ENCODE measurements at places on chromosomes 16 and 17. TPM values are rescaled to one million over a fixed set of nuclear protein-coding genes. Genes with fewer than 3 reads are reported as not detected.

Gene HEATR9
- not detected for total RNA-seq

DNA sequence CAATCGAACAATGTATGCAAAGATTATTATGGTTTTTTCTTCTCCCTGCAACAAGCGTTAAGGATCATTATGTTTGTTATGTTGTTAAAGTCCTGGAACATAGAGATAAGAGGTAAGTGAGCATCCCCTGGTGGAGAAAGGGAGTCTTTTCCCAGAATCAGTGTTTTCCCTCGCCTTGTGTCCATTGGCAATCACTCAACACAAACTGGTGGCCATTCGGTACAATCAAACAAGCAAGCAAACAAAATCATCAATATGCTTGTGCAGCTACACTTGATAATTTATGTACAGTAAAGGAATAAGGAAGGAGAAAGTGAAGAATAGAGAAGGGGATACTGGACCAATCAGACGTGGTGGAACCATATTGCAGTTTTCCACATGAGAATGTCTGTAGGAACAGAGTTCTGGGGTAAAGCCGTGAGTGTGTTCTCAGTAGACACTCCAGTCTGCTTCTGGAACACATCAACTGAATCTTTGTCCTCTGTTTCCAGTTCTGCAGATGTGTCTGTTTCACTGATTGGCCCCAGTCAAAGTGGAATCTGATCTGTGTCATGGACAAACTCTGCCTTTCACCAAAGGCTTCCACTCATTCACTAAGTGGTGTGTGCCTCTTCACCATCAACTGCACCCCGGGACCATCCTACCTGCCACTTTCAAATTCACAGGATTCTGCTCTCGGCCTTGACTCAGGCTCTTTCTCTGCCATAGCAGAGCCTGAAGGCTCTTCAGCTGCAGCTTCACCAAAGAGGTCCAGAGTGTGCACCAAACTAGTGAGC is 169.5 kb downstream of the AHSP start:
- H3K4me1 ChIP-seq = peaks cover 5% of the 10 kb centered on the region
- no peaks in the 10 kb centered on the region for H3K27me3 ChIP-seq
- H3K27ac ChIP-seq = no peak overlapping the region
- peak; percentile 56 for DNase-seq

- peaks cover 8% of the 10 kb centered on the region for H3K4me1 ChIP-seq
- no peaks in the 10 kb centered on the region for H3K36me3 ChIP-seq
- DNase-seq = no peak
- H3K27me3 ChIP-seq = peaks cover 12% of the 10 kb centered on the region
- H3K27ac ChIP-seq = no peak overlapping the region
- H3K4me3 ChIP-seq = no peak overlapping the region
Measured at GRCh38 chr16:54140057-54140787, 146.4 kb downstream of the IRX3 start.

Gene KRT222
- total RNA-seq = not detected

Gene MYL4
- total RNA-seq = 1.6 TPM

Gene MAPT
- total RNA-seq = 2.7 TPM

DNA sequence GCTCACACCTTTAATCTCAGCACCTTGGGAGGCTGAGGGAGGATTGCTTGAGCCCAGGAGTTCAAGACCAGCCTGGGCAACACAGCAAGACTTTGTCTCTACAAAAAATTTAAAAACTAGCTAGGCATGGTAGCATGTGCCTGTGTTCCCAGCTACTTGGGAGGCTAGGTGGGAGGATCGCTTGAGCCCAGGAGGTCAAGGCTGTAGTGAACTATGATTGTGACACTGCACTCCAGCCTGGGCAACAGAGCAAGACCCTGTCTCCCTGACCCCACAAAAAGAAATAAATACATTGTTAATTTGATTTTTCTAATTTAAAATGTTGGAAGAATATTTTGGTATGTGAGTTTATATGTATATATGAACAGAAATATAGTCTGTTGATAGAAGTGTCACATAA is 22.4 kb upstream of the PHAF1 start:
- H3K27me3 ChIP-seq = no peaks in the 10 kb centered on the region
- DNase-seq = no peak
- H3K4me3 ChIP-seq = no peak overlapping the region
- no peak overlapping the region for H3K27ac ChIP-seq

- H3K27me3 ChIP-seq = no peaks in the 10 kb centered on the region
- no peaks in the 10 kb centered on the region for H3K36me3 ChIP-seq
- peak overlapping the region; percentile 82 for H3K4me3 ChIP-seq
- peaks cover 10% of the 10 kb centered on the region for H3K4me1 ChIP-seq
Measured at GRCh38 chr17:44386182-44386525, 3.3 kb downstream of the ITGA2B start.

DNA sequence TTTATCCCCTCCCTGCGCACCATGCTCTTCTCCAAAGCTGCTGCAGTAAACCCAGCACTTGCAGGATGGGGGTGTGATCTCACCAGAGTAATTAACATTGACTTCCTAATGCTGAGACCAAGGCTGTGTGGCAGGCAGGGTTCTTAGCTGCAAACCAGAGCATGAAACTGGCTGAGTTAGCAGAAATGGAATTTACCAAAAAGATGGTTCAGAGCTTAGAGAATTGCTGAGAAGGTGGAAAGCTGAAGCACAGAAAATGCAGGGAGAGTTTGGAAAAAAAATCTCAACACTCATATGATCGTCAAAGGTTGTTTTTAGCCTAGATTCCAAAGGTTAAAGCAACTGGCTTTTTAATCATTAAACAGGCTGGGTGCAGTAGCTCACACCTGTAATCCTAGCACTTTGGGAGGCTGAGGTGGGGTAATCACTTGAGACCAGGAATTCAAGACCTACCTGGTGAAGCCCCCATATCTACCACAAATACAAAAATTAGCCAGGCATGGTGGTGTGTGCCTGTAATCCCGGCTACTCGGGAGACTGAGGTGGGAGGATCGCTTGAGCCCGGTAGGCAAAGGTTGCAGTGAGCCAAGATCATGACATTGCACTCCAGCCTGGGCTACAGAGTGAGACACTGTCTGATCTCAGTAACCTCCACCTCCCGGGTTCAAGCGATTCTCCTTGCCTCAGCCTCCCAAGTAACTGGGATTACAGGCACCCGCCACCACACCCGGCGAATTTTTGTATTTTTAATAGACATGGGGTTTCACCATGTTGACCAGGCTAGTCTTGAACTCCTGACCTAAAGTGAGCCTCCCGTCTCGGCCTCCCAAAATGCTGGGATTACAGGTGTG is 6.0 kb upstream of the TXNDC11 start:
- H3K27me3 ChIP-seq = no peaks in the 10 kb centered on the region
- H3K4me3 ChIP-seq = no peak overlapping the region
- H3K27ac ChIP-seq = no peak overlapping the region
- H3K36me3 ChIP-seq = peaks cover 18% of the 10 kb centered on the region
- peaks cover 1% of the 10 kb centered on the region for H3K4me1 ChIP-seq

Gene PLCD3
- 35.1 TPM for total RNA-seq

GRCh38 chr17:81459224-81459623 is 53.4 kb downstream of the ACTG1 start:
- no peaks in the 10 kb centered on the region for H3K36me3 ChIP-seq
- H3K27ac ChIP-seq = no peak overlapping the region
- no peaks in the 10 kb centered on the region for H3K4me1 ChIP-seq
- no peaks in the 10 kb centered on the region for H3K27me3 ChIP-seq
- no peak overlapping the region for H3K4me3 ChIP-seq
- DNase-seq = no peak

Gene TLK2
- total RNA-seq = 40.5 TPM

Gene ITGA2B
- 3.1 TPM for total RNA-seq

DNA sequence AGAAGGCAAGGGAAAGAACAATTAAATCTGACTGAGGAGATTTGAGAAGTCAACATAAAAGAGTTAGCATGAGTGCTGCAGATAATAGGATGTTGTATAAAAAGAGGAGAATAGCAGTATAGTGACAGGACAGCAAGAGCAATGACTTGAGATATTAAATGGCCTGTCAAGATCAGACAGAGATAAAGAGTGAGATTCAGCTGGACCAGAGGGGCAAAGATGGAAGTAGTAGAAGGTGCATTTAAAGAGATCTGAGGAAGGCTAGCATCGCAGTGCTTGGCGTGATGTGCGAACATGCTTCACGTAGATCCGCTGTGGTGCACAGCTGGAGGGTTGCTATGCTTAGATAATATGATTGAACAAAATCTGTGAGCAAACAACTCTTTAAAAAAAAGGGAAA is 1422.6 kb upstream of the CDH8 start:
- DNase-seq = no peak
- H3K4me3 ChIP-seq = no peak overlapping the region
- H3K27me3 ChIP-seq = no peaks in the 10 kb centered on the region
- H3K27ac ChIP-seq = no peak overlapping the region
- H3K36me3 ChIP-seq = no peaks in the 10 kb centered on the region

Gene NFAT5
- total RNA-seq = 11.4 TPM

DNA sequence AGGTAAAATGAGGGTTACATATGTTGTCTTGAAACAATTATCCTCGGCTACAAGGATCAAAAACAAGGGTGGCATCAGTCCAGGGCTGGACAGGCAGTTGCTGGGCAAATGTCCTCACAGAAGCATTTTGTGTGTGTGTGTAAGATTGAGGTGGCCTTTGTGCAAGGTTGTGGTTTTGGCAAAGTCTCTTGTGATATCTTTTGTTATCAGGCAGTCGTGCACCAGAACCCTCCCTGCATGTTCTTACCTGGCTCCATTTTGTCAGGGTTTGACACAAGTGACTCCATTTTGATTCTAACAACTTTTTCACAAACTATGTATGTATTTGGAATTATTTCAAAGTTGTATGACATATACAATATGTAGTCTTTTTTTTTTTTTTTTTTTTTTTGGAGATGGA is 20.0 kb downstream of the CHAD start:
- no peak for DNase-seq
- H3K4me1 ChIP-seq = peaks cover 26% of the 10 kb centered on the region
- no peak overlapping the region for H3K27ac ChIP-seq
- H3K36me3 ChIP-seq = no peaks in the 10 kb centered on the region
- no peak overlapping the region for H3K4me3 ChIP-seq

Gene GSDMA
- not detected for total RNA-seq

GRCh38 chr17:70332356-70333210 is 163.3 kb downstream of the KCNJ2 start:
- H3K4me3 ChIP-seq = no peak overlapping the region
- DNase-seq = no peak
- H3K27me3 ChIP-seq = peaks cover 17% of the 10 kb centered on the region
- no peaks in the 10 kb centered on the region for H3K36me3 ChIP-seq
- no peak overlapping the region for H3K27ac ChIP-seq

Gene YBX2
- 1.1 TPM for total RNA-seq

- DNase-seq = no peak
- peak overlapping the region; percentile 96 for H3K4me3 ChIP-seq
- H3K36me3 ChIP-seq = no peaks in the 10 kb centered on the region
- H3K4me1 ChIP-seq = peaks cover 17% of the 10 kb centered on the region
- no peaks in the 10 kb centered on the region for H3K27me3 ChIP-seq
Measured at GRCh38 chr17:40820228-40820838, 2.1 kb downstream of the KRT10 start.

Gene OTOA
- total RNA-seq = not detected

DNA sequence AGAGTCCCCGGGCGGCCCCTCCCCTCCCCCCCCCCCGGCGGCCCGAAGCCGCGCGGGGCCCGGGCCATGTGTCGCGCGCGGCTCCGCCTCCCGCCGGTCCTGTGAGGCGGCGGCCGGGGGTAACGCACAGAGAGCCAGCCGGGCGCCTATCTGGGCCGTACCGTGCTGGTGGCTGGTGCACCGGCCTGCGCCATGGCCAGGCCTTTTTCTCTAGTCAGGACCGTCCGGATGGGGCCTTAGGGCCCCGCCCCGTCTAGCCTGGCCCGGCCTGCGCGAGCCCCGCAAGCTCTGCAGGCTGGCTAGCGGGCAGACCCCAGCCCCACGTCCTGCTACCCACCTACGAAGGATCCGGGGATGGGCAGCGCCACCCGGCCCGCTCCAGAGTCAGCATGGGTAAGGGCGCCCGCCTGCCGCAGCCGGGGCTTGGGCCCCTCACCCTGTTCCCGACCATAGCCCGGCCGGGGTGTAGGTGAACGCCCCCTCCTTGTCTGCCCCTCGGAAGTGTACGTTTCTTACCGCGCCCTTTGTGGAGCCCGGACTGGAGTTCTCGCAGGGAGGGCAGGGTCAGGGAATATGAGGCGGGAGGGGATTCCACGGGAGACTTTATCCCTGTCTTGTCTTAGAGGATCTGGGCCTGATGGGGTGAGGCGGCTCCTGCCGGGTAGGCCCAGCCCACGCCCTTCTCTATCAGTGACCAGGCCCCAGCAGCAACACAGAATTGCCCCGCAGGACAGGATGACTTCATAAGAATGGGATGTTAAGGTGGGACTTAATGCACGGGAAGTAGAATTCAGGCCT is at the start of gene CENPT:
Gene CENPT (minus strand): TSS at position 630 of the 798 bp plus-strand sequence. CDS start 13,834 bp downstream, outside the sequence.
- peak within 1 kb of the TSS; percentile 81 for H3K27ac ChIP-seq
- peaks cover 33% of the 10 kb centered on the region for H3K4me1 ChIP-seq
- peak within 1 kb of the TSS; percentile 98 for H3K4me3 ChIP-seq
- H3K36me3 ChIP-seq = no peaks in the 10 kb centered on the region

DNA sequence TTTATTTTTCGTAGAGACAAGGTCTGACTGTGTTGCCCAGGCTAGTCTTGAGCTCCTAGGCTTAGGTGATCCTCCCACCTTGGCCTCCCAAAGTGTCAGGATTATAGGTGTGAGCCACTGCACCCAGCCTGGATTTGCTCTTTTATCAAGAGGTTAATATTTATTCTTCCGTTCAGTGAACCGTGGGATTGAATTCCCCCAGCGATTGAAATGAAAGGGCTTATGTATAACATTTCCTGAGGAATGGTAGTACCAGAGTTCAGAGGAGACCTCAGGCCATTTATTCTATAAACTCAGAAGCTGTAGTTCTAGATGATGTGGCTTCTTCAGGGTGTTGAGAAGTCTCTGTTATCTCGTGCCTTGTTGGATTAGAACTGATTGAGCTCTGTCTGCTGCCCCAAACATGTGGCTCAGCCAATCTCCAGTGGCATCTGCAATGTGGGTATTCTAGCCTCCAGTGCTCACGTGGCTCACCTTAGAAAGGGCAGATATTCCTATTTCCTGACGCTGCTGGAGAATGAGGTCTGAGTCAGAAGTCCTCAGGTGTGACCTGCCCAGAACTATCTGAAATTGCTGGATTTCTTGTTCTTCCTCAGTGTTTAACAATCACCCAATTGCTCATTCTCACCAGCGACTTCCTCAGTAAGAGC is 22.5 kb downstream of the HMOX2 start:
- no peaks in the 10 kb centered on the region for H3K36me3 ChIP-seq
- H3K27me3 ChIP-seq = no peaks in the 10 kb centered on the region
- no peak overlapping the region for H3K4me3 ChIP-seq
- H3K27ac ChIP-seq = no peak overlapping the region

Gene CCL16
- total RNA-seq = not detected

Gene RNU2-1
- not detected for total RNA-seq

DNA sequence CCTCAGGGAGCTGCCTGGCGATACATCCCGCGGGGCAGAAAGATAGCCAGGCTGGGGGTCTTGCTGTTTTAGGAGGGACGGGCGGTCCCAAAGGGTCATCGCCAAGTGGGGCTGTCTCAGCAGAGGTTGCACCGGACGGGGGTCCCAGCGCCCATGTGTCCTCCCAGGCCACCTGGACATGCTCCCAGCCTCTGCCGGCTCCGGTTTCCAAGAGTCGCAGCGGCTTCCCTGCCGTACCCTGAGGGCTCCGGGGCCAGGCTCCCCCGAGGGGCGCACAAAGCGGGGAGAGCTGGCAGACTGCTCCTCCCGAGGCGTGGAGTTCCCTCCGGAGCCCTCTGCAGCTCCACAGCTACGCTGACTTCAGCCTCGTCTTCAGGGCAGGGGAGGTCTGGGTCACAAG is 1.2 kb downstream of the TRARG1 start:
- DNase-seq = no peak
- H3K4me3 ChIP-seq = no peak overlapping the region
- no peaks in the 10 kb centered on the region for H3K27me3 ChIP-seq
- no peaks in the 10 kb centered on the region for H3K36me3 ChIP-seq

GRCh38 chr16:72159801-72160200 is 12.2 kb downstream of the PMFBP1 start:
- H3K4me3 ChIP-seq = no peak overlapping the region
- DNase-seq = no peak
- H3K36me3 ChIP-seq = no peaks in the 10 kb centered on the region
- H3K4me1 ChIP-seq = no peaks in the 10 kb centered on the region
- no peak overlapping the region for H3K27ac ChIP-seq
